Activated naive CD8-positive, alpha-beta T cell treated with anti-CD3 and anti-CD28 coated beads for 36 hours (primary cell): ENCODE measurements at places on chromosomes 11 and 22.

- DNase-seq = peak; percentile 49
Measured at GRCh38 chr11:44566952-44567875, 1.8 kb downstream of the CD82 start.

- DNase-seq = no peak
Measured at GRCh38 chr22:33400891-33401290, 342.7 kb upstream of the SYN3 start.

- DNase-seq = no peak
Measured at GRCh38 chr22:50317178-50317577, 9.6 kb downstream of the DENND6B start.

- no peak for DNase-seq
Measured at GRCh38 chr11:30583476-30584280, 2.5 kb downstream of the MPPED2 start.

DNA sequence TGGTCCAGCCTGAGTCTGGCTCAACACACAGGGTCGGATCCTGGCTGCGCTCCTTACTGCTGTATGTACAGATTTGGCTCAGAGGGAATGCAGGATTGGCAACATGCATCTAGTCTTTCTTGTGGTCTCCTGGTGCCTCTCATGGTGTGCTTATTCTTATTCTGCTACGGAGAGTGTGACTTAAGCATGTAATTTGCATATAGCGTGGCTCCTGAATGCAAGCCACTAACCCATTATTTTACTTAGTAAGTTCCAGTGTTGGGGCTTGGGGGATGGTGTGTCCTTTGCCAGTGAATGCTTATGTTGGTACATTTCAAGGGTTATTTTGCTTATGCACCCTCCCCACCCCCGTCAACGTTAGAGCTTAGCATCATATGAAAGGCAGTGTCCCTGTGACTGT is 51.2 kb downstream of the PTPRJ start:
- no peak for DNase-seq

DNA sequence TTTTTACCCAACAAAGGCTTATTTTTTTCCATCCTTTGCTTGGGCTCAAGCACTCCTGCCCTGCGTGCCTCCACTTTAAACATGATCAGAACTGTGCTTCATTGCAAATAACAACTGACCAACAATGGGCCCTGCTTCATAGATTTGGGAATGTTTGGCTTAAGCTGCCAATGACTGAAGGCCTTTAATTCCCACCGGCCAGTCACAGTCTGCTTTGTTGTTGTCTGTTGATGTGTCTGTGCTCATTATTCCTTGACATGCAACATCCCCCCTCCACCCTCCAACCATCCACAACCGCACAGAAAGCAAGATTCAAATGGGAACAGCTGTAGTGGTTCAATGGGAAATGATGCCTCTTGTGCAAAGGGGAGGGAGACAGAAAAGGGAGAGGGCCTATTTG is 23.0 kb downstream of the PAX6 start:
- DNase-seq = no peak

GRCh38 chr22:50268655-50269113 is 1.5 kb downstream of the MAPK11 start:
- no peak for DNase-seq

GRCh38 chr11:59814021-59814420 is 3.4 kb upstream of the MRPL16 start:
- DNase-seq = no peak

- no peak for DNase-seq
Measured at GRCh38 chr11:72446929-72447769, 12.8 kb upstream of the CLPB start.

DNA sequence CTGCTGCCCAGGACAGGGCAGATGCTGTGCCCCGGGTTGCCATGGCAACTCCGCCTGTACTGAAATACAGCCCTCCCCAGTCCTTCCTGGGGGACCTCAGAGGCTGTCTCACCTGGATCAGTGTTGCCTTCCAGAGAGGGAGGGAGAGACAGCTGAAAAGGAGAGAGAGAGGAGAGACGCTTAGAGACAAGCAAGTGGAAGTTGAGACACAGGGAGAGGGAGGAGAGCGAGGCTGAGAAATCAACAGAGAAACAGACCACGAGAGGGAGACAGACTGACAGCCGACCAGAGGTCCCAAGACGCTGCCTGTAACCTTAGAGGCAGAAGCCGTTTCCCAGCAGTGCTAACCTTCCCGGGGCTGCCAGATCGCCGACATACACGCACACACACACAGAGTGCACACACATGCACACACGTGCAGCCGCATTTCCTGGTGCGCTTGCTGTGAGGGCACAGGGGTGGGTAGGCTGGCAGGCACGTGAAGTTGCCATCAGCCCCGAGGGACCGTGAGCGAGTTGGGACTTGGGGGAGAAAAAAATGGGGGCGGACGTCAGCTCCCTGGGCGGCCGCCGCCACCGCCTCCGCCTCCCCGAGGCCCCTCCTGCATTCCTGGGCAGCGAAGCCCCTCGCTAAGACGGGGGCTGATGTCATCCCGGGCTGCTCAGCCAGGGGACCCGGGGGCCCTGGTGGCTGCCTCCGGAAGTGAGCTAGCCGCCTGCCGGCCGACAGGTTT is 88.6 kb upstream of the CRYBB3 start:
- peak; percentile 56 for DNase-seq

DNA sequence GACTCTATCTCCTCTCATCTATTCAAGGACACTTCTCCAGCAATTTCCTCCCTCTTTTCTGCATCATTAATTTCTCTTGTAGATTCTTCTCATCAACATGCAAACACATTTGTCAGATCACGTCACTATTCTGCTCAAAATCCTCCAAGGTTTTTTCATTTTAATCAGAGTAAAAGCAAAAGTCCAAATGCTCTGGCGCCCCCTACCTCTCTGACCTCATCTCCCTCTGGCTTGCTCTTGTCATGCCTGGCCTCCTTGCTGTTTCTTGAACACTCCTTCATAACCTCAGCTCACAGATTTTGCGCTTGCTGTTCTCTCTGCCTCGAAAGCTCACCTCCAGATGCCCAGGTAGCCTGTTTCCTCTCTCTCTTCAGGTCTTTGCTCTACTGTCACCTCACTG is 22.4 kb downstream of the RTCB start:
- DNase-seq = no peak

GRCh38 chr11:36373016-36374010 is 77.2 kb downstream of the PRR5L start:
- DNase-seq = no peak

- DNase-seq = peak; percentile 46
Measured at GRCh38 chr11:76209375-76209972, 3.2 kb upstream of the WNT11 start.

- DNase-seq = no peak
Measured at GRCh38 chr11:74282914-74283371, 28.5 kb downstream of the P4HA3 start.

GRCh38 chr11:110988671-110989070 is 256.9 kb upstream of the POU2AF2 start:
- DNase-seq = no peak

DNA sequence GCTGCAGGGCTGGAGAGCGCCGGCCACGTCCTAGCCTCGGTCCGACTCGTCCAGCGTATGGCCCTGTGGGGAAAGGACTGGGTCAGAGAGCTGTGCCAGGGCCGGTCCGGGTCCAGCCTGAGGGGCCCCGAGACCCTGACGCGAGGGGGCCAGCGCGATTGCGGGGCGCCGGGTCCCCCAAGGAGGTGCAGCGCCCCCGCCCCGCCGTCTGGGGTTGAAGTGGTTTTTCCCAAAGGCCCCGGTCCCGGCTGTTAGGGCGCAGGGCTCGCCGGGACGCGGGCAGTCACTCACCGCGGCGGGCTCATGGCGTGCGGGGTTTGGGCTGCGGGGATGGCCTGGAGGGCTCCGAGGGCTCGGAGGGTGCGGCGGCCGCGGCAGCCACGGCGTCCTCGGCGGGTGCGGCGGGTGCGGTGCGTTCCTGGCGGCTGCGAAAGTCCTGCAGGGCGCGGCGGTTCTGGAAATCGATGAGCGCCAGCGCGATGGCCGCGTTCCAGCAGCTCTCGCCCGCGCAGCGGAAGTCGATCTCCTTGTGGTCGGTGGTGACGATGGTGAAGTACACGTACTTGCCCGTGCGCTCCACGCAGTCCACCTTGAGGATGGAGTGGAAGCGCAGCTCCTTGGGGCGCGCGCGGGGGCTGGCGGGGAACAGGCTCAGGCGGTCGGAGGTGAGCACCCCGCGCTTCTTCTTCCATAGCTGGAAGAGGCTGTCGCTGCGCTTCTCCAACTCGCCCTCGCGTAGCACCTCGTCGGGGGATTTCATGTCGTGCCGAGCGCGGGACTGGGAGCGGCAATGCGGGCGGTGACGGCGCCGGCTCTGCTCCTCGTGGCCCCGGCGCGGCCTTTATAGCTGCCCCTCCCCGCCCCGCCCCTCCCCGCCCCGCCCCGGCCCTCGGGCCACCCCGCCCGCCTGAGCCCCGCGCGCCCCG is at the start of gene PHLDA2:
Gene PHLDA2 (minus strand): TSS at position 816 of the 926 bp plus-strand sequence. CDS start 56 bp downstream, at position 760.
- DNase-seq = peak; percentile 68

DNA sequence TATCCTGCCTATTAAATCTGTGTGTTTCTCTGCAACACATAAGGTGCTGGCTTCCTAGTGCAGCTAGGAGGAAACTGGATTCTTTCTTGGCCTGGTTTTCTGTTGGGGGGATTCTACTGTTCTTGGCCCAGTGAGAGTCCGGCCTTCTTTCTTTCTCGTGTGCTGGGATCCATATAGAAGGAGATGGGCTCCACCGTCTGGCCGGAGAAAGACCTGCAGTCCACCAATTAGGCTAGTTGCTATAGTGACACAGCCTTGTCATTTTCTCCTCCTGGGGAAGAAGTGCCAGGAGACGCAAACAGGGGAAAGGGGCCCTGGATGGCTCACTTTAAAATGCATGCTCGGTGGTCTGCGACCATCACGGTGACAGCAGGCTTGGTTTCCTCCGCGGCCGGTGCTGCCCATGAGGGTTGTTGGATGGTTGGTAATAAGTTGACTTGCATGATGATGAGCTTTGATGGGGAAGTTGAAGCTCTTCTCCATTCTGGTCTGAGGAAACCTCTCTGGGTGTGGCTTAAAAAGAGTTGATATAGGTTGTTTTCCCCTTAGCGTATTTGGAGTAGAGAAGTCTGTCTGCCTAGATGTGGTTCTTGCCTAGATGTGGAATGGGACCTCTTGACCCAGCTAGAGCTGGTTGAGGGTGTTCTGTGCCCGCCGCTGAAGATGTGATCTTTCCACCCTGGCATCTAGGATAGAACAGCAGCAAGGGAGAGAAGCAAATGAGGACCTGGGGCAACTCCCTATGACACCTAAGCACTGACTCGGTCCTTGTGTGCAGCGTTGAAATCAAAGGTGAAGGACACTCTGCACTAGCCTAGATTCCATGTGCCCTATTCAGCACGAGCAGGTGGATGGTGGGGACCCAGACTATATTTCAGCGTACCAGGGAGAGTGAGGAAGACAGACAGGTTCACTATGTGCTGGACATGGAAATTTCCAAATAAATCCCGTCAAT is 1335.0 kb downstream of the BRD1 start:
- peak; percentile 23 for DNase-seq

GRCh38 chr11:8719211-8719649 is 36.6 kb downstream of the RPL27A start:
- DNase-seq = no peak

GRCh38 chr22:41175546-41175945 is 29.6 kb upstream of the L3MBTL2 start:
- DNase-seq = no peak

- peak; percentile 61 for DNase-seq
Measured at GRCh38 chr11:76672431-76673175, 2.1 kb upstream of the LRRC32 start.

- DNase-seq = no peak
Measured at GRCh38 chr11:824292-824880, 3.3 kb upstream of the CRACR2B start.

GRCh38 chr22:26553056-26553752 is 36.7 kb downstream of the TPST2 start:
- no peak for DNase-seq

DNA sequence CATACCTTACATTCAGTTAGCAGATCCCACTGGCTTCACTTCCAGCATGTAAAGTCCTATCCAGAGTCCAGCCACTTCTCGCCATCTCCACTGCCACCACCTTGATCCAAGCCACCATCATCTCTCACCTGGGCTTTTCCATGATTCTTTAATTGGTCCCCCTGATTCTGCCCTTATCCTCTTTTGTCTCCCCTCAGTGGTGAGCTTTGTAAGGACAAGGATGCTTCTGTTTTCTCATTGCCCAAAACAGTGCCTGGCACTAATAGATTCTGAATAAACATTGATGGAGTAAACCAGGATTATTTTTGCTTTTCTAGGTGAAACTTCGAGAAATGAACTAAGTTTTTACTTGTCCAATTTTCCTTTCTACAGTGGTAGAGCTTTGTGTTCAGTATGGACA is 4.4 kb downstream of the POLA2 start:
- DNase-seq = no peak

GRCh38 chr11:10809373-10810160 is 841 bp upstream of the EIF4G2 start:
- DNase-seq = no peak

DNA sequence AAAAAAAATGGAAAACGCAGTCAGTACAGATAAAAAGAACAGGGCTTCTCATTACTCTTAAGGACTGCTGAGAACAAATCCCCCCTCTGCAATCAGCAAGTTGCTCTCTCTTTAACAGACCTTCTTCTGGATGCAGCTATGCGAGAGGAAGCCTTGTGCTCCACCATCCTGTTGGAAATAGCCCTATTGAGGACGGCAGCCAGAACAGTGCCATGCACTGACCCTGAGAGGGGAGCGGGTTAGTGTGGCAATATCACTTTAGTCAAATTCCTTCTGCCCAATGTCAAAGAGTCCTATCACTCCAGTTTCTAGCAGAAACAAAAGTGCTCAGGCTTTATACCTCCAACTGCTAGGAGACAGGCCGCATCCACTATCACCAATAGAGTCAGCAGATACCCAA is 6.9 kb downstream of the RBM4B start:
- no peak for DNase-seq

DNA sequence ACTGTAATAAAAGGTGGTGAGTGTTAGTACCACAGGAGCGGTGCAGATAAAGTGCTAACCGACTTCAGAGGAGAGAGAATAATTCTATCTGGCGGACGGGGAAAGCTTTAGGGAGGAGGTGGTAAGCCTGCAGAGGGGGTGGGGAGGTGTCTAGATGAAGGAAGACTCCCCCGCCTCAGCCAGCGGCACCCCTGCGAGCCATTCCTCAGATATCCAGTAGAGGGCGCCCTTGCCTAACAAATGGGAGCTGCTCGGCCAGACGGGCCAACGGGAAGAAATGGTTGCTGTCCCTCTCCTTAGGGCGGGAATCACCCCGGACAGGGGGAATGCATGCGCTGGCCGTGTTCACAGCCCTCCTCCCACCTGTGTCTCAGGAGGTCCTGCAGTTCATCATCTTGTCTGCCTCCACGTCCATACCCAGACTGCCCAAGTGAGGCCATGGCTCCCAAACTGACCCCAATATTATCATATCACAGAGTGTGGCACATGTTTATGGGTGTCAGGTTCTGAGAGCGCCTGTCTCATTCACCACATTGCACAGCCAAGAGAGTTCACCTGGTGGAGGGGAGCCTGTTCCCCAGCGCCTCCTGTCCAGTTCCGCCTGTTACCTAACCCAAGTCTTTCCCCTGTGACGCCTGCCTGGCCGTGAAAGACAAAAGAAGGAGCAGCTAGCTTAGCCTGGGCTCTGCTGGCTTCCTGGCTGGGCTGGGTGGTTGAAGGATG is 85.5 kb downstream of the ST3GAL4 start:
- peak; percentile 72 for DNase-seq
